Left renal cortex interstitium (tissue), 4 donors: ENCODE measurements at places on chromosomes 11 and 22. TPM values are rescaled to one million over a fixed set of nuclear protein-coding genes. Genes with fewer than 3 reads are reported as not detected.

GRCh38 chr11:128620309-128621100 is 33.1 kb upstream of the ETS1 start:
- DNase-seq, result no peak

DNA sequence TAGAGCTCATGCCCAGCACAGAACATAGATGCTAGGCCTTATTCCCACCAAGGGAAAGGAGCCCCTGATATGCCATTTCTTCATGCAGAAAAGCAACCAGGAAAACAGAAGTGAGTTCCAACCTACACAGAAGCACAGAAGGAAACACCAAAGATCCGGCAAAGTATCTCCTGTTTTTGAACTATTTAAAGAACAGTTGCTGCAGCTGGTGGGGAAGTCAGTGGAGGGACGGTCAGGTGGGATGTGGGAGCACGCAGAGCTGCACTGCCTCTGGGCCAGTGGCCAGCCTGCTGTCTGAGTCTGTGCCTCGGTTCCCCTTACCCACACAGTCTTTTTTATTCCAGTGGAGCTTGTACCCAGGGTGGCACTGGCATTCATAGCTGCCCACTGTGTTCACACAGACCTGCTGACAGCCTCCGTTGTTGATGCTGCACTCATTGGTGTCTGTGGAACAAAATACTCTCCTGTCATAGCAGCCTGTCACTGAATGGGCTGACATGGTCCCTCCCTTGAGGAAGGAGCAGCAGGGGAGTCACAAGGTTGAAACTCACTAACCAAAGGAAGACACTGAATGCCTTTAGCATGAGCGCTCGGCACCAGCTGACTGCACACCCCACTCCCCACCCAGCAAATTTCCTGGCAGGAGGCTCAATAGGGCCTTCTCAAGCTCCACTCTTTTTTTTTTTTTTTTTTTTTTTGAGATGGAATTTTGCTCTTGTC is 37.9 kb downstream of the SCUBE2 start:
- no peak for DNase-seq

- DNase-seq, result no peak
Observed at GRCh38 chr22:28397306-28397705, 282.3 kb downstream of the TTC28 start.

DNA sequence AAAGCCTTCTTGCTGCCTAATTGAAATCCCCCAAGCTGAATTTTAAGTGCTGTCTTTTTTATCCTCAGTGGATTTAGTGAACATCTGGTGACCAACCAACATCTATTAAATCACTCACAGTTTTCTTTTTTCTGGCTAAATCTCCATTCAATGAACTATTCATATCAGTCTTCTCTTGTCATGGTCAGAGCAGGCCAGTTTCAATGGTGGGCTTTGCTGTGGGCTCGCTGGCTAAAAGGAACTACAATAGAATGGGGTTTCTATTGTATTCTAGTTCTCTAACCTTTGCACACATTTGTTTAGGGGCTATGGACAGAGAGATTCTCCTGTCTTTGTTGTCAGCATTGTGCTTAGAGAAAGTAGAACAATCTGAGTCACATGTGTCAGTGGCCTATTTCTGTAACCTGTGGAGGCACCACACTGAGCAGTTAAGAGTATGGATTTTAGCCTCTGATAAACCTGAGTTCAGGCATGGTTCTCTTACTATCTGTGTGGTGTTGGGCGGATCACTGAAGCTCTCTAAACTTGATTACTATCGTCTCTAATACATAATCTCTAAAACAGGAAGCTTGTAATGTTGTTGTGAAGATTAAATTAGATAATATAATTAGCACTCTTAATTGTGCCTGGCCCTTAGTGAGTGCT is 94.2 kb upstream of the CADM1 start:
- DNase-seq, result no peak

DNA sequence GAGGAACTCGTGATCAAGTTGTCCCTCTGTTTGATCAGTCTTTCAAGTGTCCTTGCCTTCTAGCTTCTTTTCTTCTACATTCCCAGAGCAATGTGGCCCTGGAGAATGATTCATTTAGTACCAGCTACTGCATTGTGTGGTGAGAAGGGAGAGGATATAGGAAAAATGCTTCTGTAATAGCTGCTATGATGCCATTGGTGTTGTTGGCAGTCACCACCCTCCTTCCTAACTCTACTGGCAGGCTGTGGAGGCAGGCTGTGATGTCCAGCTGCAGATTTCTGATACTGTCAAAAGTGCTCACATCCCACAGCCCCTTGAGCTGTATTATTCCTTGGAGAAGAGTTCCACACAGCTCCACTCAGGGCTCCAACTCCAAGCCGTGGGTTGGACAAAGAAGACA is 52.8 kb downstream of the ENDOD1 start:
- DNase-seq, result no peak

- no peak for DNase-seq
Observed at GRCh38 chr22:32660292-32660691, 141.2 kb upstream of the TIMP3 start.

DNA sequence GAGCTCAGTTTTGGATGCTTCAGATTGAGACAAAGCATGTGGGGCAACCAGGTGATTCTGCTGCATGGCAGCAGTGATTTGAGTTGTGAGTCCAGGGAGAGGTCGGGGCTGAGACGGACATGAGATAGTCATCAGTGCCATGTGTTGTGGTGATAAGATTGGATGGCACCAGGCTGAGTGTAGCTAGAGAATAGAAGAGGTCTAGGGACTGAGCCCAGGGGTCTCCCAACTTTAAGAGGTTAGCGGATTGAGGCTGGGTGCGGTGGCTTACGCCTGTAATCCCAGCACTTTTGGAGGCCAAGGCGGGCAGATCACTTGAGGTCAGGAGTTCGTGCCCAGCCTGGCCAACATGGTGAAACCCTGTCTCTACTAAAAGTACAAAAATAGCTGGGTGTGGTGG is 6.3 kb upstream of the CTSD start:
- no peak for DNase-seq

GRCh38 chr11:7278314-7278917 is 26.7 kb downstream of the SYT9 start:
- peak; percentile 10 for DNase-seq

DNA sequence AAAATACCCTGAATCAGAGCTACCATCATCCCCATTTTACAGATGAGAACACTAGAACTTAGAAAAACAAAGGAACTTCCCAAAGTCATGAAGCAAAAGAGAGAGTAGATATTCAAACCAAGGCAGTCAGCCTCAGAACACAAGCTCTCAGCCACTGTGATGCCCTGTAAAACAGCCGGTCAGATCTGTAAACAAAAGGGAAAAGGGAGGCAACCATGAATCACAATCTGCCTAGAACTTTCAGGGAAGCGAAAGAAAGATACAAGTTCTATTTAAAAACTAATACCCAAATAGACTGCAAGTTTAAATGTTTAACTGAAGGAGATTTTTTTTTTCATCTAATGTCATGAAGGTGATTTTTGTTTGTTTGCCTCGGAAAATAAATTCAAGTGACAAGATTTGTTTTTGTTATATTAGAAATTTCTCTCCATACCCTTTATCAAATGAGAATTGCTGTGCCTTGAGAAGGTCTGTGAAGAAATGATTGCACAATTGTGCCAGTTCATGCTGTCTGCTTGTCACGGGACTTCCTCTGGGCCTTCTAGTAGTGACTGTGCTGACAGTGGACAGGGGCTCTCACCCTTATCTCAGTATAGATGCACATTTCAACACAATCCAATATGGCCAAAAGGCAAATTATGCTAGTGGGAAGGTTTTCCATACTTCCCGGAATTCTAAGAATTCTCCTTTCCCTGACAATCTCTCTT is 11.7 kb downstream of the SAA1 start:
- no peak for DNase-seq

DNA sequence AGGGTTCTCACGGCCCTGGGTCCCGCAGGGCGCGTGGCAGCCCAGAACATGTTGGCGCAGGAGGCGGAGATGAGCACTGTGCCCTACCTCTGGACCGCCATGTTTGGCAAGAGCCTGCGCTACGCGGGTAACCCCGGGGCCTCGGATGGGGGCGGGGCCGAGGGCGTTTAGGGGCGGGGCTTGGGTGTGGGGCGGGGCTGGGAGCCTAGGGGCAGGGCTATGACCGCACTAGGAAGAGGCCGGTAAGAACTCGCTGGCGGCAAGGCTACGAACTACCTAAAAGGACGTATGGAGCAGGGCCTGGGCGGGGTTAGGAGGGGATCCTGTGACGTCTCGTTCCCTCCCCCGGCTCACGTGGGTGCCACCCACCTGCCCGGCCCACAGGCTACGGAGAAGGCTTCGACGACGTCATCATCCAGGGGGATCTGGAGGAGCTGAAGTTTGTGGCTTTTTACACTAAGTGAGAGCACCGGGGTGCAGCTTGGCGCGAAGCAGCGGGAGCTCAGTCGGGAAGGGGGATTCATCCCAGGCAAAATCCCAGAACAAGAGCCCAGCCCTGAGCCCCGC is 2.8 kb upstream of the LZTR1 start:
- DNase-seq, result no peak

GRCh38 chr11:34084637-34085036 is 20.8 kb upstream of the NAT10 start:
- no peak for DNase-seq

- no peak for DNase-seq
Observed at GRCh38 chr22:42863349-42863961, 6.4 kb upstream of the ARFGAP3 start.

DNA sequence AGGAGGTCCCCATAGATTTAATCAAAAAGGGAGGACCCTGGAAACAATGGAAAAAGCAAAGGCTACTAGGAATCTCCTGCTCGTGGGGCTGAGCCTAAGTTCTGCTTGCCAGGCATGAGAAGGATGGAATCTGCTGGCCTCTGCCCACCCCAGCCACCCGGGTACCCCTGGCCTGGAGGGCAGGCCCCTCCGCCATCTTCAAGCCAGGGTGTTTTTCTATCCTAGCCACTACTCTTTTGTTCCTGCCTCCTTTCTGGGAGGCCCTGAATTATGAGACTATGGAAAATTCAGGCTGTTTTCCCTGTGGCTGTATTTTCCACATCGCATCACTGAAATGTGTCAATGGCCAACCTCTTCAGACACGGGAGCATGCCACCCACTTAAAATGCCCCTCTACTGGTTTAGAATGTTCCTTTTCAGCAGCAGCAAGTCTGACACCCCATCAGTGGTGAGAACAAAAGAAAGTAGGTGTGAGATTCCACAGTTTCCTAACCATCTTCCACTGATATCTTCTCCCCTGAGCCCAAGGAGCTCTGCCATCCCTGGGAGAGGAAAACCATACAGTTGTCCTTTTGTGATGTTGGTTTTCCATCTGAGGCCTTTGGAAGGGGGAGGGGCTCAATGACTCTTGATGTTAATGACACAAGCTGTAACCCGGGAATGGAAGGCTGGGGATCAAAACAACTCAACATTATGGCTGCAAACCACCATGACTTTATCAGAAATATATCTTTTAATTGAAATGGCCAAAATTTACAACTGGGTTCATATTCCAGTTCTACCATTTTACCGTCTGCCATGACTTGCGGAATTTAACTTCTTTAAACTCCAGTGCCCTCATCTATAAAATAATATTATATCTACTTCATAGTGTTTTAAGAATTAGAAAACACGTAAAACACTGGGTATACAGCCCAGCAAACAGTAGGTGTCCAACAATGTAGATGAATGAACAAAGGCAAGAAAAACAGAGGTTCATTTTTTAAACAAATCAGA is 22.2 kb downstream of the DKK3 start:
- no peak for DNase-seq

GRCh38 chr11:68722143-68722542 is 29.2 kb downstream of the TESMIN start:
- no peak for DNase-seq

DNA sequence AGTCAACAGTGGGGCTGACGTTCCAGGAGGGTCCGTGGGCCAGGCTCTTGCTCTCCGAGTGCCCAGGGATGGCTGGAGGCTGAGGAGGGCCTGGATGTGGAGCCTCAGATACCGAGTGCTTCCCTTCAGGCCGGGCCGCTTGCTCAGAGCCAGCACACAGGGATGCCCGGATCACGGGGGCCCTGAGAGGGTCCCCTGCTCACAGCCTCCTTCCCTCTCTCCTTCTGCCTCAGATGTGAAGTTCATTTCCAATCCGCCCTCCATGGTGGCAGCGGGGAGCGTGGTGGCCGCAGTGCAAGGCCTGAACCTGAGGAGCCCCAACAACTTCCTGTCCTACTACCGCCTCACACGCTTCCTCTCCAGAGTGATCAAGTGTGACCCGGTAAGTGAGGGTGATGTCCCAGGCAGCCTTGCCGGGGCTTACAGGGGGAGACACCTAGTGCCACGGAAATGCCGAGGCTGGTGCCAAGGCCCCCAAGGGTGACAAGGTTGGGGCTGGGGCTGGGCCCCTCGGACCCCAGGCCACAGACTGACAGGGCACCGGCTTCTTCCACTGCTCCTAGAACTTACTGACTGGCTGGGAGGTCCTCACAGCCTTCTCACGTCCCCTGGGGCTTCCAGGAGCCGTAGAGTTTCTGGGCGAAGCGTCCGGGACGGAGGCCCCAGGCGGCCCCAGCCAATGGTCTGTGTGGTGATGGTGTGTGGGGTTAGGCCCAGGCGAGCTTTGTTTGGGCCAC is 7.0 kb downstream of the CCND1 start:
- DNase-seq, result no peak

- DNase-seq, result no peak
Observed at GRCh38 chr11:76657187-76658170, 13.1 kb downstream of the LRRC32 start.

- DNase-seq, result no peak
Observed at GRCh38 chr11:117819096-117820040, 5.2 kb downstream of the FXYD2 start.

DNA sequence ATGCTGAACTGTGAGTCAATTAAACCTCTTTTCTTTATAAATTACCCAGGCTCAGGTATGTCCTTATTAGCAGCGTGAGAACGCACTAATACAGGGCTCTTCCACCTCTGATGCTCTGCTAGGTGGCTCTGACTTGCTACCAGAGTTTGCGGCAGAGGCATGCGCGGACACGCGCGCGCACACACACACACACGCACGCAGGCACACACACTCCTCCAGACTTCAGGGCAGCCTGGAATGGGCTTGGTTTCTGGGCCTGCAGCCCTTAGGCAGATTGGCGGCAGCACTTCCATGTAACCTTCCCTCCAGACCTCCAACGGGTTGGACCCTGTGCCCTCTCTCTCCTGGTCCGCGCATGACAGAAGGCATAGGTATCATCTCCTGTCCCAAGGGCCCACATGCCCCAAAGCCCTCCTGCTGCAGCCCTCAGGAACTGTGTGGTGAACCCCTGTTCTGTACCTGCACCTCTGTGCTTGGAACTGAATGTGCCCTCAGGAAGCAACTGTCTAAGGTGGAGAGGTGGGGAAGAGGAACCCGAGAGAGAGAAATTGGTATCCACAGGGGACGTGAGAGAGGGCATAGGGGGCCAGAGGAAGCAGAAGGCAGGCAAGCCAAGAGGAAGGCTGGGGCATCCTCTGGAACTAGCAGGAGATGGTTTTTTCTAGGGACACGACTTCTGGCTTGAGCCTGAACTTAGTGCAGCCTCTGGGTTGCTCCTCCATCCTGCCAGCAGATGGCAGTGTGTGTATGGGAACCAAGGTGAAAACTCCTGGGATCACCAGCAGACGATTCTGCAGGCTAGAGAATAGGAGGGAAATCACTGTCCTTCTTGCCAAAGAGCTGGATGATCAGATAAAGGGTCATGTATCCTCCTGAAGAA is 23.4 kb upstream of the RIC3 start:
- DNase-seq, result peak; percentile 34

GGTLC3 gene
- polyA plus RNA-seq, result 0.25 TPM

MUC5AC gene
- 0.01 TPM for polyA plus RNA-seq

MMP27 gene
- polyA plus RNA-seq, result not detected

A4GALT gene
- polyA plus RNA-seq, result 23.1 TPM

C11orf21 gene
- polyA plus RNA-seq, result 0.62 TPM

HIC2 gene
- polyA plus RNA-seq, result 12.3 TPM

P4HA3 gene
- polyA plus RNA-seq, result 1.7 TPM

GPHA2 gene
- 3.1 TPM for polyA plus RNA-seq

MMP12 gene
- 2.2 TPM for polyA plus RNA-seq

ACR gene
- 0.54 TPM for polyA plus RNA-seq

C11orf86 gene
- 0.25 TPM for polyA plus RNA-seq

THRSP gene
- 0.34 TPM for polyA plus RNA-seq
